ENCODE measurements at places on chromosomes 12 and 14.

- no peak for DNase-seq
Measured at GRCh38 chr12:92486443-92487137, 216.2 kb upstream of the PLEKHG7 start.

DNA sequence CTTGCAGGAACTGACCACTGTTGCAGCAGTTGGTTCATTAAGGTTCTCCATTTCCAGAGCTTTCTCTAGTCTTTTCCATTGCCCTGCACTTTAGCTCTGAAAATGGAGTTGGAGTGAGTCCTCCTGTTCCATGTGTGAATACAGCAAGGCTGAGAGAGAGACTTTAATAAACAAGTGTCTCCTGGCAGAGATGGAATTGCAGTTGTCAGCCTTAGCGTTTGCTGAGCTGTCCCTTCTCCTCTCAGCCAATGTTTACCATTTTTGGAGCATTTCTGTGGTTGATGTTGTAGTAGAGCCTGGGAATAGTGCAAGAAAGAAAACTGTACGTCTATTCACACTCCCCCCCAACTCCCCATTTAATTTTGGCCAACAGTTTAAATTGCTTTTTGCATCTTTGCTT is 7.5 kb upstream of the MANSC4 start:
- no peak for DNase-seq

DNA sequence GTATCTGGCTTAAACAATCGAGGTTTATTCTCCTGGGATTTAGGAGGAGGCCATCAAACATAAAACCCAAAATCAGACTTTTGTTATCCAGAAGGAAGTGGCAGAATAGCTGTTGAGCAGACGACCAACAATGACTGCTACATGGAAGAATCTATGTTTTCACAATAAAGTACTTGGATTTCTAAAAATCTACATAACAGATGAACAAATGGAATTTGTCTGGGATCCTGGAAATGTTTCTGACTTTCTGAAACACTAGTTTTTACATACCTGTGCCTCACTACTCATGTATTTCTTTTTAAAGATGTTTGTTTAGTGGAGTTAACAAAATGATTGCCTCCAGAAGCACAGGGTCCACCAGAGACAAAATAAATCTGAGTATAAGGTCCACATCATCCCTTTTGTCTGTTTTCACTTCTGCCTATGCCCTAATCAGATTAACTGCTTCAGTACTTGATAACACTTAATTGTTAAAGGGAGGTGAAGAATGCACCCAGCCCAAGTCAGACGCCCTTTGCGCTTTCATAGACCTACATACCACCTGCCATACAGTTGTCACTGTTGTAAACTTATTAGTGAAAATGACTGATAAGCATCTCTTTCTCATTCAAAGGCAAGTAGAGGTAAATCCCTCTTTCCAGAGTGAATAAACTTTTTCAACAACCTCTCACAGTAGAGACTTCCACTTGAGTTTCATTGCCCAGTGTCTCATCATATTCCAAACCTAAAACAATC is 164.6 kb downstream of the EGLN3 start:
- no peak for DNase-seq

DNA sequence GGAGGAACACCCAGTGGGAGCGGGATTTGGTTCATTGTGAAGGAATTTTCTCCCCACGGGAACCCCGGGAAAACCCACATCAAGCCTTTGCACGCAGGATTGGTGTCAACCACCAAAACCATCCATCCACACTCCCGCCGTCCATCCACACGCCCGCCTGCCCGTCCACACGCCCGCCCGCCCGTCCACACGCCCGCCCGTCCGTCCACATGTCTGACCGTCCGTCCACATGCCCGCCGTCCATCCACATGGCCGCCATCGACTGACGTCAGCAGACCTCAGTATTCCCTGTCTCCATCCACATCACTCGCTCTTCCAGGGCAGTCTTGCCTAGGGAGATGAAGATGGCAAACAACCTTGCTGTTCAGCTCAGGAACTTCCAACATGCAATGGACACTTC is 6.7 kb upstream of the GPR132 start:
- no peak for DNase-seq

- no peak for DNase-seq
Measured at GRCh38 chr14:105902131-105902898, 375.9 kb downstream of the TMEM121 start.

DNA sequence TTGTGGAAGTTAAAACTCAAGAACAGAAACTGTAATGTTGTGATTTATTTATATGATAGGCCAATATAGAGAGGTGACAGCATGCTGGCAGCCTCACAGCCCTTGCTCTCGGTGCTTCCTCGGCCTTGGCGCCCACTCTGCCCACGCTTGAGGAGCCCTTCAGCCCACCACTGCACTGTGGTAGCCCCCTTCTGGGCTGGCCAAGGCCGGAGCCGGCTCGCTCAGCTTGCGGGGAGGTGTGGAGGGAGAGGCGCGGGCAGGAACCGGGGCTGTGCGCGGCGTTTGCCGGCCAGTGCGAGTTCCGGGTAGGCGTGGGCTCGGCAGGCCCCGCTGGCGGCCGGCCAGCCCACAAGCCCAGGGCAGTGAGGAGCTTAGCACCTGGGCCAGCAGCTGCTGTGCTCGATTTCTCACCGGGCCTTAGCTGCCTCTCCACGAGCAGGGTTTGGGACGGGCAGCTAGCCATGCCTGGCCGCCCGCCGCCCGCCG is 65.8 kb upstream of the SLC8A3 start:
- peak; percentile 24 for DNase-seq

GRCh38 chr12:131357185-131357747 is 353.6 kb upstream of the SFSWAP start:
- no peak for DNase-seq

DNA sequence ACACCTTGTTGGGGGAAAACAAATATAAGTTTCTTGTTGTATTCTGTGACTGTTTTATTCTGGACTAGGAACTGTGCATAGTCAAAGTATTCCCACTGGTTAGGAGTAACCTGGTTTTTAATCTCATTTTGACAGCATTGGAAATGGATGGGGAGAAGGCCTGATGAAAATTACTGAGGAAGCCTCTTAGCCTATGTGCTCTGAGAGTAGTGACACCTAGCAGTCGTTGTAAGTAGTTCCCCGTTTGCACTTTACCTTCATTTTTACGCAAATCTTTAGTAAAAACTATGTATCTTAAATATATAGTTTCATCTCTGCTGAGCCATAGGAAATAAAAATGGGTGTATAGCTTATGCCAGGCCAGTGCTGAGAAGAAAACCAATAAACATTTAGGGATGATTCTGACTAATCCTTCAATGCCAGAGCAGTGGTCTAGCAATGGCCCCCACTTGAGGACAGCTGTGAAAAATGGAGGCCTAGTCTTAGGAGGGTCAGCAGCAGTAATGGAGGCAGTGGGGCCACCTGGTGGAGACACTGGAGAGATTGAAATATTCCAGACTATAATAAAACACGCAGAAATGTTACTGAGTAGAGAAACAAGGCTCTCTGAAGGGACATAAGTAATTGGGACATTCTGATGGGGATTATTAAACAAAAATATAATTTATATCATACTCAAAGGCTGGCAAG is 133.2 kb upstream of the NOVA1 start:
- no peak for DNase-seq

DNA sequence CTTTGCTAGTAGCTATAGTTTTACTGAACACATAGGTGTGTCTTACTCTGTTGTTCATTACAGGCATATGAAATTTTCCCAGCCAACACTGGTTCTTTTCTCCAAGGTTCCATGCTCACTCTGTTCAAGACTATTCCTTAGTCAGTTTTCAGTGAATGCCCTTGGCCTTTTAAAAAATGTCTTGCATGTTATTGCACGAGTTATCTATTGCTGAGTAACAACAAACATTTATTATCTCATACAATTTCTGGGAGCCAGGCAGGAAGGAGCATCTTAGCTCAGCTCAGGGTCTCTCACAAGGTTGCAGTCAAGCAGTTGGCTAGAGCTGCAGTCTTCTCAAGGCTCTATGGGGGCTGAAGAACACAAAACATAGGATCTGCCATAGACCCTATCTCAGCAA is 223.5 kb downstream of the BTG1 start:
- DNase-seq = no peak

- DNase-seq = no peak
Measured at GRCh38 chr14:32507029-32507984, 178.2 kb downstream of the AKAP6 start.

- no peak for DNase-seq
Measured at GRCh38 chr12:117749431-117749830, 219.4 kb downstream of the KSR2 start.

GRCh38 chr12:107436376-107436775 is 249.2 kb upstream of the PWP1 start:
- DNase-seq = no peak

DNA sequence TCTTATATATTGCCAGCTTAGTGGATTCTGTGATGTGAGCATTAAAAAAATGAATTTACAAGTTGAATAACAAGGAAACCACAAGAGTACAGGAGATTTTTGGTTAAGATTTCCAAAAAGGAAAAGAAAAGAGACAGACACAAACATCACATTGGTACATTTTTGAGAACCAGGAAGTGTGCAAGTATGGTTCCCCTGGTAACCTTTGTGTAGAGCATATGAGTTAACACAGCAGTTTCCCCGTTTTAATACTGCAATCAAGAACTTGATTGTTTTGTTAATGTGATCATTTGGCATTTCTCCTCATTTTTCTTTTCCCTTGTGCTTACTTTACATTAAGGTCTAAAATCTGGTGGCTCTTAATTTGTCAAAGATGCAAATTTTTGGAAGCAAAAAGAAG is 490.4 kb upstream of the ATP2B1 start:
- no peak for DNase-seq

DNA sequence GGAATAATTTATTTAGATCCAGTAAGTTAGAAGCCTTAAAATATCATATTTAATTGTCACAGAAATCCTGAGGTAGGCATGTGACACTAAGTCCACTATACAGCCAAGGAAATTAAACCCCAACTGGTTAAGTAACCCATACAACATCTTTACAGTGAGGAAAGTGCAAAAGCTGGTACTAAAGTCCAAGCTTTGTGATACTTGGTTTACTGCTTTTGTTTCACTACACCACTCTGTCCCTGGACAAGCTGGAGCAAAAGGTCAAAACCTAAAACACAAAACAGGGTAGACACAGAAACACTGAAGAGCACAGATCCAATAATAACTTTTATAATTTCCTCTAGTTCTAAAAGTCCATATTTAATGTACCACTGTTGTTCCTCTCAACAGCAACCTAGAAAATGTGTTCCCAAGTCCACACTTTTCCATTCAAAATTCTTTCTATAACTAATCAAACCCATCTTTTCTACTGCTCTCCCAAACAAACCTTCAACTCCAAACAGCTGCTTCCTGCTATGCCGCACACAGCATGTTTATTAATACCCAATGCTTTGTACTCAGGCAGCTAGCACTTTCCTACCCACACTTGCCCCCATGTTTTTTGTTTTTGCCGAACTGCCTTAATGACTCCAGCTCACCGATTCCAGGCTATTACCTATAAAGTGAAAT is 90.9 kb downstream of the MED13L start:
- no peak for DNase-seq

GRCh38 chr12:80186727-80187217 is 87.4 kb downstream of the OTOGL start:
- peak; percentile 91 for DNase-seq

DNA sequence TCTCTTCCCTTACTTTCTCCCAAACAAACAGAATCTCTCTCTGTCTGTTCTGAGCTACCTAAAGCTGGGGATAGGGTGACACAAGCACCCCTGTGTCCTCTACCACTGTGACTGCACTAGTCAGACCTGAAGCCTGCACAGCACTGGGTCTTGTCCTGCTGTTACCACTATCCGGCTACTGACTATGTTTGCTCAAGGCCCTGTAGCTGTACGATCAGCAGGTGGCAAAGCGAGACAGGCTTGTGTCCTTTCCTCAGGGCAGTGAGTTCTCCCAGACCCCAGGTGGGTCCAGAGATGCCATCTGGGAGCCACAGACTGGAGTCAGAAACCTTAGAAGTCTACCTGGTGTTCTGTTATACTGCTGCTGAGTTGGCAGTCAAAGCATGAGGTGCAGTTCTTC is 116.4 kb downstream of the NUBPL start:
- no peak for DNase-seq

DNA sequence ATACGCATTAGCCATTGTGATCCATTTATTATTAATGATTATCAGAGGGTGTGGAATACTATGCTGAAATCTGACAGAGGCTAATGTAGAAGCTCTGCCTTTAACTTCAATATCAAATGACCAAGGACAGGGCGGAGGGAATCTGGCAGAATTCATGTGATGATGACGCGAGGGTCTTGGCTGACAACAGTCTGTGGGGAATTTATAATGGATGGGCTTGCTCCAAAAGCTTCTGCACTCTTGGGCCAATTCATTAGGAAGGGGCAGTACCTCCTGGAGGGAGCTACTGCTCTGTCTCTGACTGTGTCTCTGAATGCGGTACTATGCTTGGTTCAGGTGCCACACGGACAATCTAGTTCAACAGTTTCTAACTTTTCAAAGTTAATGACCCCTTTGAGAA is 46.2 kb downstream of the GALNT8 start:
- no peak for DNase-seq

GRCh38 chr14:54662491-54663133 is 95.7 kb downstream of the SAMD4A start:
- no peak for DNase-seq

- no peak for DNase-seq
Measured at GRCh38 chr12:14694970-14695369, 1.4 kb downstream of the GUCY2C start.

DNA sequence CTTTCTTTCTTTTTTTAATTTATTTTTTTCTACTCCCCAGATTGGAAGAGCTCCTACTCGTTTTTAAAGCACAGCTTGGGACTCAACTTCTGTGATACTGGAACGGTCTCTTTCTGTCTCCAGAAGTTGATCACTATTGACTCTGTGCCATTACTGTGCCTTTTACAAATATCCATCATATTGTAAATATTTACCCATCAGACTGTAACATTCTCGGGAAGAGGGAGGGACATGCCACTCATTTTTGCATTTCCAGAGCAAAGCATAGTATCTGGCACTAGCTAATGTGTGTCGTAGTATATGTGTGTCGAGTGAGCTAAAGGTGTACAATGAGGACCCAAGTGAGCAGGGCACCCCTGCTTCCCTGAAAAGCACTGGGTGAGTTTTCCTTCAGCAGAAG is 24.0 kb upstream of the GSG1 start:
- DNase-seq = no peak

GRCh38 chr14:69581316-69581935 is 6.8 kb upstream of the CCDC177 start:
- no peak for DNase-seq

Measured in left kidney (tissue), 8 donors.